ENCODE measurements at places on chromosomes 5 and 9.

- DNase-seq, result no peak
Measured at GRCh38 chr9:76516350-76516749, 57.4 kb downstream of the GCNT1 start.

DNA sequence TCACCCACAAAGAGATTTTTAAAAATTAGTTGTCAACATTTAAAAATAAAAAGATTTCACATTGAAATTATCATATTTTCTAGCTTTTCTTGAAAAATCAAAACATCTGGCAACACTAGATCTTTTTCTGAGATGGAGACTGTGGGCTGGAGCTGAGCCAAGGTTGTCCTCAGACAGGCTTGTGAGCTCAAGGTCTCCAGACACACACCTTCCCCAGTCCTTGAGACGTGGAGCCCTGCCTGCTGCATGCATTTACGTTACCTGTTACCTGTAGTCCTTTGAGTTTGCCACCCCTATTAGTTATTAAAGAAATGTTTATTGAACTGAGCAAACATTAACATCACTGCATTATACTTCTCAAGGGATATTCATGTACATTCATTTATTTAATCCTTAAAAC, 87.5 kb upstream of the TLE1 start:
- DNase-seq, result no peak

- no peak for DNase-seq
Measured at GRCh38 chr5:151700296-151700695, 13.6 kb upstream of the SPARC start.

DNA sequence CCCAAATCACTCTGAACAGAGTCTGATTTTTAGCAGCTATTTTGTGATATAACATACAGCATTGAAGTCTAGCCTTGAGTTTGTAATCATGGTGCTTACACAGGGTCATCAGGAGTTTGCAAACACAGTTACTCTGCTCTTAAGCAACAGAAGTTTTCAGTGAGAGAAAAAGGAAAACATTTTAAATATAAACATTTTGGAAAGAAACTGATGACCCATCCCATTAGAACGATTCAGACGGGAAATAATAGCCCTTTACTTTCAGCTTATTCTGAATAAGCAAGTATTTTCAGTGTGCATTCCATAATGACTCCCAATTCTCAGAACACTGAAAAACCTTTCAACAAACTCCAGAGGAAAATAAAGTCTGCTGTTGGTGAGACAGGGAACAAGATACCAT, 46.7 kb upstream of the TMC1 start:
- DNase-seq, result no peak

- DNase-seq, result no peak
Measured at GRCh38 chr9:135098400-135099105, 11.1 kb downstream of the OLFM1 start.

DNA sequence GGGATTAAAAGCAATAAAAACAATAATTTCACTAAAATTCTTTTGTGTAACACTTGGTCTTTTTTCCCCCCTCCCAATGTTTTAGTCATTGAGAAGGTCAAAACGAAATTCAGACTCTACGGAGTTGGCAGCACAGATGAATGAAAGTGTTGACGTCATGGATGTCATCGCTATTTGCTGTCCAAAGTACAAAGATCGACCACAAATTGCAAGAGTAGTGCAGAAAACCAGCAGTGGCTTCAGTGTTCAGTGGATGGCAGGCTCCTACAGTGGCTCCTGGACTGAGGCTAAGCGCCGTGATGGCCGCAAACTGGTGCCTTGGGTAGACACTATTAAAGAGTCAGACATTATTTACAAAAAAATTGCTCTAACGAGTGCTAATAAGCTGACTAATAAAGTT, 184.7 kb downstream of the CPLANE1 start:
- DNase-seq, result no peak

- peak; percentile 34 for DNase-seq
Measured at GRCh38 chr5:68657055-68657961, 436.5 kb upstream of the SLC30A5 start.

DNA sequence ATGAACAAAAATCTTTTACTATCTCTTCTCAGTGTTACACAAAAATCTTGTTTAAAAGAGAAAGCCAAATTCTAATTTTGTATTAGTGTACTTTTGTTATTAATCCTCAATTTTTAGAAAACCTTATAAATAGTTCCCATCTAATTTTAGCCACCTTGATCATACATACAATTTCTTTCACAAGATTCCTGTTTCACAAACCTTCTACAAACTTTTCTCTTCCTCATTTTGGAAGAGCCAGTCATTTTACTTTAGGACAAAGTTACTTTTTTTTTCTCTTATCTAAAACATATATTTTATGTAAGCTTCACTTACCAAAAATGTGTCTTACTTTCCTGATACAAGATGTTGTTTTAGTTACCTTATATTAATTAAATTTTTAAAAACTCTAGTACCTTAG, 161.3 kb downstream of the YIPF5 start:
- no peak for DNase-seq

Measured in D341Med (cell line).